ENCODE measurements at places on chromosomes 2 and 18.
A peak's percentile ranks its signal among the peaks of the same experiment; 100 is the strongest.

GRCh38 chr2:22887426-22887825 lies 497.6 kb upstream of the KLHL29 start:
- DNase-seq, result no peak

GRCh38 chr18:26458526-26459232 lies 89.7 kb downstream of the KCTD1 start:
- no peak for DNase-seq

DNA sequence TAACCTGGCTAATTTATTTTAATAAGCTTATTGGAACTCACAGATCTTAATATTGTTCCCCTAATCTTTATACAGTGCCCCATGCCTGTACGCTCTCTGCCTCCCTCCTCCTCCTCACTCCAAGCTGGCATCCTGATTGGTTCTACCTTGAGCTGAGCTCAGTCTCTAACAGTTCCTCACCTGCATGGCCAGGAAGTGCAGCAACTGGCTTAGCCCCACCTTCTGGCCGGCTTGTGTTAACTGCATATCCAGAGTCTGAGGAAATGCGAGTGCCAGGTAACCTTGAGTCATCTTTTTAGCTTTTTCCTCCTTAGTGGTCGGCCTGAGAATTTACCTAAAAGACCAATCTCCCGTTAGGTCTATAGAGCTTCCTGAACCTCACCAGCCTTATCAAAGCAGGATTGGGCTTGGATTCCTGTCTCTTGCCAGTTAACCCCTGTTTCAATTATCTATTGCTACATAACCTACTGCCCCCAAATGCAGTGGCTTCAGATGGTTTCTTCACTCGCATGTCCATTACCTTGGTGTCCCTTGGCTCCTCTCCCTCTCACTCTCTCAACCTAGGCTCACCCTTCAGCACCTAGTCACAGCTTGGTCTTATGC lies 89.5 kb upstream of the STK39 start:
- DNase-seq, result peak; percentile 66

- DNase-seq, result peak; percentile 13
Observed at GRCh38 chr2:147862859-147863516, 18.2 kb downstream of the ACVR2A start.

GRCh38 chr2:147644491-147644890 lies 200.3 kb upstream of the ACVR2A start:
- no peak for DNase-seq

DNA sequence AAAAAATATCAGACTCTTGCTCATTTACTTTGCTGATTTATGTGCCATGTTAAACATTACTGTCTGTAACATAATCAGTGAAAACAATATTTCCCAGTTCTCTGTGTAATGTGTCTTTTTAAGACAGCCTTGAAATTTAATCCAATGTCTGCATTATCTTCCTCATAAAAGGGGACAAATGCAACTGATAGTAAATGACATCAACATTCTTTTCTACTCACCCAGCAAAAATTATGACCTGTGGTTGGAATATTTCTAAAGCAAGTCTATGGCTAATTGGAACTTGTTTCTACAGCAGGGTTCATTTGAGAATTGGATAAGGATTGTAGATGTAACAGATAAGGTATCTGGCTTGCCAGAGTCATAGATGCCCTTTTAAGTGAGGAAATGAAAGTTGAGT lies 34.8 kb downstream of the C1D start:
- no peak for DNase-seq

- peak; percentile 12 for DNase-seq
Observed at GRCh38 chr2:112154246-112155117, 16.3 kb downstream of the FBLN7 start.

DNA sequence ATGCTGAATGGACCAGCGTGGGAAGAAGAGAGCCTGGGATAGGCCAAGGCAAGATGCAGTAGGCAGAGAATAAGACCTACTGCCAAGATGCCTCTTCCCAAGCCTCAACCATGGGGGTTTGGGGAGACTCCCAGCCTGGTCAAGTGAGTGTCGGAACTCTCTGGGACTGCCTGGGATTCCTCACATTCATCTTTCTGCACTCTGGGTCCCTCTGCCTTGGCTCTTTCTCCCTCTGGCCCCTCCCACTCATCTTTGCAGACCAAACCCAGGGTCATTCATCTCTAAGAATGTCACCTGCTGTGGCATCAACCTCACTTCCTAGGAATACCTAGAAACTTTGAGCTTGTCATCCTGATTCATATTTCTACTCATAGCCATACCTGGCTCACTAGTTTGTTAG lies 211.3 kb upstream of the HNRNPA3 start:
- no peak for DNase-seq

DNA sequence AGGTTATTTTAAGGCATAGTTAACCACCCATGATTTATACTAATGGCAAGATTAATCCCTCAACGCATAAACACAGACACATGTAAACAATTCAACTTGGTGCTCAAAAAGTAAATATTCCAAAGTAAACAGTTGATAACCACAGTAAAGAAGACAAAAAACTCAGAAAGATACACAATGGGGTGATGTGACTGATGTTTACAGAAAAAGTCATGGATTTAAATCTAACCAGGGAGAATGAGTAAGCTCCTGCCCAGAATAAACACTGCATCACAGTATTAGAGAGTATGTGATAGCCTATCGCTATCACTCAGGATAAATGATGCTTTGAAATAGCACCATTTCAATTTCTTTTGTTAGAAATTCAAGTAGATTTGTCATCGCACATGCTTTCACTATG lies 49.3 kb downstream of the HIBCH start:
- DNase-seq, result no peak

DNA sequence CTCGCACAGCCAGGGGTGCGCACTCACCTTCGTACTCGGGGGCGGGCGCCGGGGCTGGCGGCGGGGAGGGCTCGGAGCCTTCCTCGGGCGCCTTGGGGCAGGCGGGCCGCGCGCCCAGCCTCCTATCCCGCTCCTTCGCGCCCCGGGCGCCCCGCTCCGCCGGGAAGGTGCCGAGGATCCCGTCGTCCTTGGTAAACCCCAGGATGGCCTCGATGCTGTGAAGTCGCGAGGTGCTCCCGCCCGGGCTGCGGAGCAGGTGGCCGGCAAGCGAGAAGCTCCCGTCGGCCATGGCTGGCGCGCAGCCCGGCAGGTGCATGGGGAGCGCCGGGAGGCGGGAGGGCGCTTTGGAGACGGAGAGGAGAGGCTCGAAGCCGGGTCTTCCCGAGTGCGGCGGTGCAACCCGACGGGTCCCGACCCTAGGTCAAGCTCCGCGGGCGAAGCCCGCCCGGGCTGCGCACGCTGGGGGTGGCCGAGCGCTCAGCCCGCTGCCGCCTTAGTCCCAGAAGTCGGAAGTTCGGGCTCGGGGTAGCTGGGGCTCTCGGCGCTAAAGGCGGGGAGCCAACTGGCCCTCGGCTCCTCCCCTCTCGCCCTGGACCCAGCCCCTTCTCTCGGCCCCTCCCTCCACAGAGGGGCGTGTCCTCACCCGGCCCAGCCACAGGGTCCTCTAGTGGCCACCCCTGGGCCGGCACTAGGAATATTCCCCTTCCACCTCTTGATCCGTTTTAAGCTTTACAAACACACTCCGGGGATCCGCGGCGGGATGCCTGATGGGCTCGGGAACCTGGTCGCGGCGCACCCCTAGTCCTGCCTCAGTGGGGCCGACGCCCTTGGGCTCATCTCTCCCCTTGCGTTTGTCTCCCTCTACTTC lies at the start of gene RAX:
TSS of gene RAX (minus strand) at position 564 of the 868 bp plus-strand sequence. CDS start at position 316, 248 bp downstream.
- DNase-seq, result no peak

GRCh38 chr2:201996679-201997314 lies 36.9 kb upstream of the FZD7 start:
- DNase-seq, result no peak

GRCh38 chr2:42855221-42855970 lies 63.0 kb upstream of the HAAO start:
- DNase-seq, result no peak

GRCh38 chr2:30022444-30023071 lies 101.2 kb upstream of the ALK start:
- DNase-seq, result no peak

GRCh38 chr2:20568501-20569463 lies 82.1 kb downstream of the HS1BP3 start:
- DNase-seq, result no peak

DNA sequence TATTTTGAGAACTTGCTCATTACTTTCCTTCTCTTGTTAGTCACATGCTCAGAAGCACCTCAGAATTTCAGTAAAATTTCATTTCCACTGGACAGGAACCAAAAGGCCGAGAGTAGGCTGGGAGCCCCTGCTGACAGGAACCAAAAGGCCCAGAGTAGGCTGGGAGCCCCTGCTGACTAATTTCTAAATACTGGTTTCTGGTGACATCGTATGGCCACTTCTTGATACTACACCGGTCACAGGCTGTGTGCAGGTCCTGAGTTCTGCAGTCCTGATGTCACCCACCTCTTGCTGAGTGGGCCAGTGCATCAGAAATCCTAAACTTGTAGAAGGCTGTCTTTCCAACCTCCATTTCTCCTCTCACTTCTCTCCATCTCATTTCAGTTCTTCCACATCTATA lies 17.7 kb upstream of the EN1 start:
- peak; percentile 35 for DNase-seq

- no peak for DNase-seq
Observed at GRCh38 chr2:133942398-133942797, 311.5 kb upstream of the MGAT5 start.

- no peak for DNase-seq
Observed at GRCh38 chr18:44816477-44816876, 135.8 kb downstream of the SETBP1 start.

DNA sequence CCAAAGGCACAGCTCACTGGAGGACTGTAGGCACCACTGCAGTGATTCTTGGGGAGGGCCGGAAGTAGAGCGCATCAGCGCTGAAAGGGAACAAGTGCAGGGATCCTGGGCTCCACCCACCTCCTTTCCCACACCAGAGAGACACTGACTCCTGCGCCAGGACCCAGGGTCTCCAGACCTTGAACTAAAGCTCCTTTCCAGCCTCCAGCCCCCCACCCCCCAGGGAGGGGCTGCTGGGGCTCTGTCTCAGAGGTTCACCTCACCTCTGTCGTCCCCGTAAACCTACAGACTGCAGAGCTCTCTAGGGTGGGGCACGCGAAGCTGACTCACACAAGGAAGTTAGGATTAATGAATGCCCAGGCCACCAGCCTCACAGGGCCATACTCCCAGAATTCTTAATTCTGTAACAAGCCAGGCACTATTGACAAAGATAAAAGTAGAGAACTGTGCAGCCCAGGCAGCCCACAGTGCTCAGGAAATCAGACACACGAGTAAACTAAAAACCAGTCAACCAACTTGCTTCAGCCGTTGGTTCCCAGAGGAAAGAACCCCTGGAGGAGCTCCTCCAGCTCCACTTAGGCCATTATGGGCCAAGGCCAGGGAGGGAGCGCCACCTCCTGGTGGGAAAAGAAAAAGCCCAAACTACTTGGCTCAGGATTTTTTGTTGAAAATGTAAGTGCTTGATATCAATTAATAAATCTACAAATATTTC lies 45.1 kb upstream of the ACAA2 start:
- DNase-seq, result peak; percentile 63

DNA sequence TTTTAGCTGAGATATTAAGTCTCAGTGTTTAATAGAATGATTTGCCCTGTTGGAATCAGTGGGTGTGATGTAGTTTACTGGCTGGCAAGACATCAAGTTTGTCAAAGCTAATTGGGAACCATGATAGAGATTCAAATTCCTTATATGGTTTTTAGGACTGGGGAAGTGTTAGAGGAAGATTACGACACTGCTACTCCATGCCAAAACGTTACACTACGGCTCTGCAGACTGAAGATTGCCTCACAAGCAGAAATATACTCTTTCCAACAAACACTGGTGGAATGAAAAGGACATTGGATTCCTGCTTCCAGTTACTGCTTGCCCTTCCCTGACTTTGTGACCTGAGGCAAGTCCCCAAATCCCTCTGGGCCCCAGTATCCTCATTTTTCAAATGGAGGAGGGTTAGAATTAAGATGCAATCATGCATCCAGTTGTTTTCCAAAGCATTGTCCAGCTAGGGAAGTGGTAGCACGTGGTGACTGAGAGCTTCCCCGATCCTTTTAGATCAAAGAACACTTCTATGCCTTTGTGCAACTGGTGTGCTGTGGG lies 147.6 kb downstream of the CDC42EP3 start:
- DNase-seq, result no peak

DNA sequence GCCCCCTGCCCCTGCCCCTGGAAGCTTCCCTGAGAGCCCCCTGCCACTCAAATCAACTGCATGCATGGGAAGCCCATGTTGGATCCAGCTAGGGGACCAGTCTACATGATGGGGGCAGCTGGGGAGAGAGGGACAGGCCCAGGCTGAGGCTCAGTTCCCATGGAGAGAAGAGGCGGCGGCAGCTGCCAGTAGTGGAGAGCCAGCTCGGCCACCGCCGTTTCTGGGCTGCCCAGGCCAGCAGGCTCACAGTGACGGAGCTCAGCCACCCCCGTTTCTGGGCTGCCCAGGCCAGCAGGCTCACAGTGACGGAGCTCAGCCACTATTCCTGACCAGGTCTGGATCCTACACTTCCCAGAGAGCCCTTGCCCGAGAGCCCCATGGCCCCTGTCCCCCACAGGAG lies 3.6 kb downstream of the MAB21L4 start:
- no peak for DNase-seq

DNA sequence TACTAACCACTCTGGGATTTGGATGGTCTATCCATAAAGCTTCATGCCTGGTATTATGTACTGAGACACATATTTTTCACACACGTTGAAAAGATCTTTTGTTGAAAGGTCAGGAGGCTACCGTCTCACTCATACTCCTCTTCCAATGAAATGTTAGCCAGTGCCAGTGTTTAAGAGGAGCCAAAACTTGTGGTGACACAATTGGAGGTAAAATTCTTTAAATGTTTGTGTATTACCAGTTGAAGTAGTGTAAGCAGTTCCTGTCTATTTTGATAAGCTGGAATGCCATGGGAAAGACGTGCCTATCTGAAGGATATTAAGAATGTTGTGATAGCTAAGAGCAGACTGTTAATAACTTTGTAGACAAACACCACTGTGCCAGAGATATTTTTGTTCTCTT lies 32.1 kb downstream of the MARCHF7 start:
- no peak for DNase-seq

GRCh38 chr2:72165792-72166191 lies 18.1 kb upstream of the CYP26B1 start:
- DNase-seq, result no peak

- no peak for DNase-seq
Observed at GRCh38 chr2:136997557-136997956, 232.2 kb downstream of the THSD7B start.

- no peak for DNase-seq
Observed at GRCh38 chr2:60495041-60495625, 58.3 kb downstream of the BCL11A start.

DNA sequence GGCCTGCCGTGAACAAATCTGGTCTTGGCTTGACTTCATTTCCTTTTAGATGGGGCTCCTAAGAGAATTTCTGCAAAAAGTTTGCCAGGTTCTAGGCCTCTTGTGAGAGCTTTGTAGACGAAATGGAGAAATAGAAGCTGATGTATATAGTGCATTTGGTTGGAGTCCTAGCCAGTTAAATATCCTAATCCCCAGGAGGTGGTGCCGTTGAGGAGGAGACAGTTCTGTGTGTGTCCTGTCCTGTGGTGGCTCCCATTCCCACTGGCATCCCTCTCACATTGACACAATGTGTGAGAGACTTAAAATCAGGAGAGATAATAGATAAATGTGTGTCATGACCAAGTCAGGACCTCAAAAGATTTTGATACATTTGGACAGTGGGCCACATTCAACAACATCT lies 34.6 kb upstream of the DNER start:
- no peak for DNase-seq

- DNase-seq, result peak; percentile 23
Observed at GRCh38 chr2:128317181-128317898, 1.3 kb downstream of the HS6ST1 start.

GRCh38 chr2:161709428-161709827 lies 85.2 kb downstream of the SLC4A10 start:
- DNase-seq, result no peak

- DNase-seq, result no peak
Observed at GRCh38 chr18:5481621-5482020, 62.2 kb downstream of the EPB41L3 start.

Measured in CD4-positive, alpha-beta T cell treated with Interleukin-10 for 1 hour (primary cell).